8988T (cell line): ENCODE measurements at places on chromosomes 16 and 17.

GRCh38 chr16:3194792-3195191 is 6.8 kb downstream of the OR1F1 start:
- DNase-seq = no peak

DNA sequence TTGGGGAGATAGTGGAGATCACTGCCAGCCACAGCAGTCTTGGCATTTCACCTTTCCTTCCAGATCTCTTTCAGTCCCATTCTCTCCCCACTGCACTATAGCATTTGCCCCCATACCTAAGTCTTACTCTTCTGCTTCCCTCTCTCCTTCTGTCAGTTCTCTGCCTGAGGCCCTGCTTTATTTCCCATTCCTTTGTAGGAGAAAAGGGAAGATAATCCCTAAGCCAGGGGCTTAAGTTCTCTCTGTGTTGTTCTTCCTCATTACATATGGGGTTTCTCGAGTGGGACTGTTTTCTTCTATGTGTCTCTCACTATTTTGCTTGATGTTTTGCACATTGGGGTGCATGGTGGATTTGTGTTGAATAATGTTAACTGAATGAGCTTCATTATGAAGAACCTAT is 6.4 kb downstream of the KDM6B start:
- DNase-seq = no peak

DNA sequence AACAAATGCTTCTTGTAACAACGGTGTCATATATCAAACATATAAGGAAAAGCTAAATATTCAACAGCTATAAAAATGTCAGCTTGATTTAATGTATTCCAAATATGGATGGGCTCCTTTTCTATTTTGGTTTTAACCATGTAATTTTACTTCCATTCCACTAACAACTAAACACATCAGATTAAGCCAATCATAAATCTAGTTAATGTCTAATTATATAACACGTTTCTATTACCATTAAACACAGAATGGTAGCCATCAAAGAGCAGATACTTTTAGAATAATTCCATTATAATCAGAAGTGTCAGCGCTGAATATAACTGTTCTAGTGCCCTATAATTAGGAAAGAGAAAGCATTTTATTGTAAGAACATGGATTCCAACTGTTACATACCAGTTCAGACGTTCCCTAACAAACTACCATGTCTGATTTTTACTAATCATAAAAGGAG is 10.0 kb downstream of the CMC2 start:
- no peak for DNase-seq

DNA sequence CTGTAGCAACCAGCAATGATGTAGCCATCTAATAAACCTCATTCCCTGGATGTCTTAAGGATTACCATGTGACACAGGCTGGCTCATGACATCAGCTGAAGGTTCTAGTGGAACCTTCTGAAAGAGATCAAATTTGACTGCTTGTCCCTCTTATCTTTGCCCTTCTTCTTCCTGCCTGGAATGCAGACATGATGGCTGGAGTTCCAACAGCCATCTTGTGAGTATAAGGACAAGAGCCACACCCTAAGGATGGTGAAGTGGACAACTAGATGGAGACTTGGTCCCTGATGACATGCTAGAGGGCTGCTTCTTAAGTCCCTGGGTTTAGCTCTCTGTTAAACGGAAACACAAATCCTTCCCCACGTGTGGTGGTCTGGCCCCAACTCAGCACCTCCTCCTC is 37.6 kb downstream of the PLXDC1 start:
- no peak for DNase-seq

- no peak for DNase-seq
Observed at GRCh38 chr16:30374538-30374937, at the start of gene MYL11. MYL11 (plus strand) TSS chr16:30374802; CDS start chr16:30374858, 56 bp downstream.
